Heart left ventricle (tissue), 16 donors: ENCODE measurements at places on chromosomes 7 and 10.

GRCh38 chr10:63083904-63084689, 49.0 kb upstream of the NRBF2 start:
- H3K36me3 ChIP-seq: no peaks in the 10 kb centered on the region
- no peak overlapping the region for H3K4me3 ChIP-seq
- DNase-seq: no peak
- H3K27me3 ChIP-seq: no peaks in the 10 kb centered on the region
- H3K27ac ChIP-seq: no peak overlapping the region
- H3K4me1 ChIP-seq: no peaks in the 10 kb centered on the region

GRCh38 chr10:124149189-124150042, 56.0 kb upstream of the CHST15 start:
- H3K4me3 ChIP-seq: no peak overlapping the region
- no peaks in the 10 kb centered on the region for H3K36me3 ChIP-seq
- no peaks in the 10 kb centered on the region for H3K27me3 ChIP-seq
- peaks cover 10% of the 10 kb centered on the region for H3K4me1 ChIP-seq

DNA sequence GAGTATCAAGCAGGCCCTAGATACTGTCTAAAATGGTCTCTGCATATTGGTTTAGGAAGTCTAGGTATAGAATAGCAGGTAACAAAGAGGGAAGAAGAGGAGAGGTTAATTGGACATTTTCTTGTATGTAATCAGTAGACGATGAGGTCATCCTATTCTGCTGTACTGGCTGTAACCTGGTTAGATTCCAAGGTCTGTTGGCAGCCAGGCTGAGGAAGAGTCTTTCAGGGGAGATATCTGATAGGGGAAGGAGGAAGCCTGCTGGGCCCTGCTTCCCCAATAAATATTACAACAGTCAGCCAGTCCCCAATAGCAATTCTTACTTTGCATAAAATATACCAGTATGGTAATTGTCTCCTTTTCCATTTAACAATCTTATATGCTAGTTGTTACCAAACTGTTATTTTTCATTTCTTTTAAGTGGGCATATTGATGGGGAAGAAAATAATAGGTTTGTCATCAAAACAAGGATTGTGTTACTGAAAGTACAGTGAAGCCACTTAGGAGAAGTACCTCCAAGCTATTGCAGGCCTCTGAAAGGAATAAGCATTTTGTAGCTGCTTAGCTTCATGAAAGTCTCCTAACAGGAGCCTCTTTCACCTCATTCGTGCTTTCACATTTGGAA, 186.4 kb downstream of the LRRC4 start:
- H3K36me3 ChIP-seq: no peaks in the 10 kb centered on the region
- peak overlapping the region; percentile 35 for H3K27ac ChIP-seq
- DNase-seq: peak; percentile 45
- no peaks in the 10 kb centered on the region for H3K27me3 ChIP-seq

DNA sequence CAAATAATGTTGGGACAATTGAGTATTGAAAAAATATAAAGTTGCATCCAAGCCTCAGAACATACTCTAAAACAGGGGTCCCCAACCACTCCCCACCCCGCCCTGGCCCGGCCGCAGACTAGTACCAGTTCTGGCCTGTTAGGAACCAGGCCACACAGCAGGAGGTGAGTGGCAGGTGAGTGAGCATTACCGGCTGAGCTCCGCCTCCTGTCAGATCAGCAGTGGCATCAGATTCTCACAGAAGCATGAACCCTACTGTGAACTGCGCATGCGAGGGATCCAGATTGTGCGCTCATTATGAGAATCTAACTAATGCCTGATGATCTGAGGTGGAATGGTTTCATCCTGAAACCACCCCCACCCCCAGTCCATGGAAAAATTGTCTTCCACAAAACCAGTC, 19.4 kb downstream of the HIPK2 start:
- H3K27ac ChIP-seq: no peak overlapping the region
- no peak for DNase-seq

- H3K4me3 ChIP-seq: no peak overlapping the region
- H3K27ac ChIP-seq: no peak overlapping the region
- no peak for DNase-seq
- no peaks in the 10 kb centered on the region for H3K4me1 ChIP-seq
- no peaks in the 10 kb centered on the region for H3K27me3 ChIP-seq
These were observed 122.2 kb downstream of the MPP7 start for GRCh38 chr10:28180654-28181053.

DNA sequence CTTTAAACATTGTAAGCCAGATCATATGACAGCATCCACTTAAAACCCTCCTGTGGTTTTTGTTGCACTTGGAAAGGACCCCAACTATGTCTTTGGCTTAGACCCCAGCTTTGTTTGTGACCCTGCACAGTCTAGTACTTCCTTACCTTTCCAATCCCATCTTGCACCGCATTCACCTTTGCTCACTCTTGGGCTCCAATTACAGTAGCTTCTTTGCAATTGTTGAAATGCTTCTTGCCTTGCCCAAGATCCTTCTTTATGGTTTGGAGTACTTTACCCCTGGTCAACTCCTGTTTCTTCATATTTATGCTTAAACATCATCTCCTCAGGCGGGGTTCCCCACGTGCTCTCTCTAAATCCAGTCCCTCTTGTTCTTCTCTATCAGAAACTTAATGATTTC, 162.6 kb downstream of the PTEN start:
- no peak overlapping the region for H3K27ac ChIP-seq
- no peaks in the 10 kb centered on the region for H3K4me1 ChIP-seq

DNA sequence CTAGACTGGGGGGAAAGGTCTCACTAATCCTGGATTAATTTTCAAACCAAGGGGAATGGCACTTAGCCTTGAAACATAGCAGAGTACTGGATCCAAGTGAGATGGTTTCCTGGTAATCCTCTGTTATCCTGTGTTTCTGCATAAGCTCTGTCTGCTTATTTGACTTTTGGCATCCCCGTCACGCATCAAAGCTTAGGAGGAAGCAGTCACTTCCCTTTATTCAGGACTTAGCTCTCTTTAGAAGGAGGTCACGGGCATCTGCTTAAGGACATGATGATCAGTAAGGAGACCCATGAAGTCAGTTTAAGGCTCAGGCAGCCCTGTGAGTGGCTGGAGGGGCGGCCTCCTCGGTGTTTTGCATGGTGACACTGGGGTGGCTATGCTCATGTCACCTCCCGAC, 30.0 kb downstream of the TSPAN15 start:
- peaks cover 34% of the 10 kb centered on the region for H3K4me1 ChIP-seq
- H3K4me3 ChIP-seq: no peak overlapping the region
- H3K27me3 ChIP-seq: no peaks in the 10 kb centered on the region
- no peaks in the 10 kb centered on the region for H3K36me3 ChIP-seq
- peak overlapping the region; percentile 74 for H3K27ac ChIP-seq
- DNase-seq: no peak

DNA sequence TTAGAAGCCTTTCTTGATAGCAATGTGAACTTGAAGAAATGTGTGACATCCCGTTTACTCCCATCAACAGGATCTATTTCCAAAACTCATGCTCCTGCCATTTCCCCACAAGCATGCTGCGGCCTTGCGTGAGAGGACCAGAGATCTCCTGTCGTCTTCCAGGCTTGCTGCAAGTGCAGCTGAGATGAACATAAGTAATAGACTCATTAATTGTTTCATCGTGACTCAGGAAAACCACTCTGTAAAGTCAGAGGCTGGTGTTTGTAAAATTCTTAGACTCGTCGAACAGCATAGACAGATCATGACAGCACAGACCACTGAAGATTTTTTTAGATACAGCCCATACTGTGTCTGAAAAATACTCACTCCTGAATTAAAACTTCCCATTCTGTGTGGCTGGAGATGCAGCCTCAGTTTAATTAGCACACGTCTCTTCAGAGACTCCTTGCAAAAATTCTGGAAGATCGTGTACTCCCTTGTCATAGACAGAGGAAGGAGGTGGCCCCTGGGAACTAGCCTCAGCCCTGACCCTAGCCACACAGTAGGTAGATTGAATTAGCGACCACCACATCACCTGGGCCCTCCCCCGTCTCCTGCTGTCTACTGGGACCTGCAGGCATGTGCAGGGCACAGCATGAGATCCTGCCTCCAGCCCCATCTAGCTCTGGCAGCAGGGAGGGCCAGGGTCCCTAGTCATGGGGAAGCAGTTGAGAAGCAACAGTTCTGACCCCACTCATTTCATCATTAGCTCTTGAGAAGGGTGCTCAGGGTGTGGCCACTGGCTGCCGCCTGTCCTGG, 226.0 kb downstream of the CELF2 start:
- DNase-seq: no peak
- H3K36me3 ChIP-seq: no peaks in the 10 kb centered on the region
- peak overlapping the region; percentile 89 for H3K27ac ChIP-seq
- H3K4me3 ChIP-seq: no peak overlapping the region

DNA sequence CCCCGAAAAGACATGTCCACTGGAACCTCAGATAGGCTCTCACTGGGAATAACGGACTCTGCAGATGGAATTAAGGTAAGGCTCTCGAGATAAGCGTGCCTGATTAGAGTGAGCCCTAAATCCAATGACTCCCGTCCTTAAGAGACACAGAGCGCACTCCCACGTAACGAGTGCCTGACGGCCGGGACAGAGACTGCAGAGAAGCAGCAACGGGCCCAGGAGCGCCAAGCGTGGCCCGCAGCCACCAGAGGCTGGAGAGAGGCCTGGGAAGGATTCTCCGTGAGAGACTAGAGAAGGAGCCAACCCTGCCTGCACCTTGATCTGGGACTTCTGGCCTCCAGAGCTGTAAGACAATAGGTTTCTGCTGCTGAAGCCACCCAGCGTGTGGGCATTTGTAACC, 20.0 kb upstream of the TNRC18 start:
- no peak overlapping the region for H3K4me3 ChIP-seq
- no peaks in the 10 kb centered on the region for H3K36me3 ChIP-seq
- peaks cover 2% of the 10 kb centered on the region for H3K4me1 ChIP-seq
- DNase-seq: no peak

- no peak for DNase-seq
- no peaks in the 10 kb centered on the region for H3K4me1 ChIP-seq
- H3K27me3 ChIP-seq: no peaks in the 10 kb centered on the region
- H3K27ac ChIP-seq: no peak overlapping the region
These were observed 51.5 kb downstream of the MCMBP start for GRCh38 chr10:119821182-119821581.

- no peaks in the 10 kb centered on the region for H3K27me3 ChIP-seq
- no peaks in the 10 kb centered on the region for H3K36me3 ChIP-seq
- DNase-seq: no peak
- H3K27ac ChIP-seq: no peak overlapping the region
- H3K4me3 ChIP-seq: no peak overlapping the region
These were observed 6.5 kb upstream of the C10orf105 start for GRCh38 chr10:71725998-71726579.

DNA sequence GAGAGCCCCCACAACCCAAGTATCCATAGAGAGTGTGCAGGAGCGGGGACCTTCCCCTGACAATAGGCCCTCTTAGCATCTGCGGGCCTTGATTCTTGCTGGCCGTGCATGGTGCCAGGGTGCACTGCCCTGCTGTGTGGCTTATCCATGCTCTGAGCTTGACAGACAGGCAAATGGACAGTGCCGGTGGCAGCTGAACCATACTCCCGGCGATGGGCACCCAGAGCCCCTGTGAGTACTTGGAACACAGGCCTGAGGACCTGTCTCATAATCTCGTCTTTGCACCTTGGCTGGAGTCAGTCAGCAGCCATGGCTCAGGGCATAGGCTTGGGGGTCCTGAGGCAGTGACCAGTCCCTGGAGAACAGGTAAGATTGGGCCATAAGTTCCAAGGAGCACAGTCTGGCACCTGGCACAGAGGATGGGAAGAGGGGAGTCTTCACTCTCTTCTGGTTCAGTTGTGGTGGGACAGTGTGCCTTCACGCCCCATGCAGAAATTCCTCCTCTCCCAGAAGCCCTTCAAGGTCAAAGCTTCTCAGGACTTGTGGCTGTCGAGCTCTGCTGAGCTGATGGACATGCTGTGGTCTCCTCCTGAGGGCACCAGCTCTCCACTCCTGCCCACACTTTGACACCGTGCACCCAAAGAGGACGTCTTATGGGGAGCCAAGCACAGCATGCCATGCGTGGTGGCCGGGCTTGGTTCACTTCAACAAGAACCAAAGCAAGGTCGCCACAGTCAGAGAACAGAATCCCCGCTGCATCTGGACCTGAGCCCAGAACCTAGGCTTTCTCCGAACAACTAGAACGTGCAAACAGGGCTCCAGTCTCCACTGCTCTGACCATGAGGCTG, 59.4 kb upstream of the CAMK2B start:
- peaks cover 29% of the 10 kb centered on the region for H3K4me1 ChIP-seq
- no peaks in the 10 kb centered on the region for H3K27me3 ChIP-seq
- DNase-seq: peak; percentile 7

DNA sequence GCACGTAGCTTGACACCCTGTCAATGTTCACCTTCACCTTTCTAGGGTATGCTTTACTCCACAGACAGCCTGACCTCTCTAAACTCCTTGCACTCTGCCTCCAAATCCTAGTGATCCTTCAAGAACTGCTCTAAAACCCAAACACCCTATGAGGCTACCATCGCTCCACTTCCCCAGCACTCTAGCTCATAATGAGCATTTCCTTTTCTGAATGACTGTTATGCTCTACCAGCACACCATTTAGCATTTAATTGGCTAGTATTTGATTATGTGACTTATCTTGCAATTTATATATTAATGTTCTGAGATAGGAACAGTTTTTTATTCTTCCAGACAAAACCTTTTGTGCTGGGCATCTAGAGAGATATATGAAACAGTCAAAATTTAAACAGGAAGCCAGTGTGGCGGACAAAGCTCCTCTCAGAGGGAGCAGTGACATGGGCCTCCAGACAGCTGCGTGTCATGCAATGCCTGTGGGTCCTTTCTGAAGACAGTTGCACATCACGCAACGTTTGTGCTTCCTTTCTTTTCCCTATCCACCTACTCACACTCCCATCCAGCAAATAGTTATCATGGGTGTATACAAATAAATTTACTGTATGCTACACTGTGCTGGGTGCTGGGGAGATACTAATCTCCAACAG, 86.3 kb downstream of the ALOX5 start:
- no peaks in the 10 kb centered on the region for H3K27me3 ChIP-seq
- no peak for DNase-seq
- H3K27ac ChIP-seq: no peak overlapping the region
- H3K4me1 ChIP-seq: peaks cover 7% of the 10 kb centered on the region
- no peak overlapping the region for H3K4me3 ChIP-seq
- peaks cover 52% of the 10 kb centered on the region for H3K36me3 ChIP-seq

DNA sequence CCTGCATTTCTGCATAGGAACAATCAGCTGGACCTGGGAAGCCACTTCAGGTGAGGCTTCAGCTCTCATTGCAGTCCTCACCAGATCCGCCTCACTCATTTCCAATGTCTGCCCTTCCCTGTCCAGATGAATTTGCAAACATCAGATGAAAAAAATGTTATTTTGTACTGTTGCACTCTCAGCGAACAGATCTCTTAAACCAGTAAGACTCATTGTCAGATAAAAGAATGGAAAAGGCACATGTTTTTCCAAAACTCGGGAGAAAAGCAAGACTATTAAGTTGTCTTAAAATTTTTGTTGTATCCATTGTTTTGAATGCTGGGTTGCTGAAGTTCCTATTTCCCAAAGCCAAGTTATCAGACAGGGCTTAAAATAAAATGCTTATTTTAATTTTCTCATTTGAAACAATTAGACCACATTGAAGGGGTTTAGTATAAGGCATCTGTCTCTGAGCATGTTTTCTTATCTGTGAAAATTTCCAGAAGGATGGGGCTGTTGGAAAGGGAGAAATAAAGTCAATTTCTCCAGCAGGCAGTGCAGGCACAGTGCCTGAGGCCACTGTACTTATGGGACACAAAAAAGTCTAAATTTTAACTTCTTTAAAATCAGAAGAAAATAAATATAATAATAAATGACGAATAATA, 396.8 kb downstream of the KCNMA1 start:
- no peak overlapping the region for H3K27ac ChIP-seq
- no peak overlapping the region for H3K4me3 ChIP-seq
- DNase-seq: no peak
- no peaks in the 10 kb centered on the region for H3K36me3 ChIP-seq
- H3K27me3 ChIP-seq: no peaks in the 10 kb centered on the region
